ENCODE measurements at places on chromosomes 6 and 20.

- DNase-seq, result peak; percentile 60
These were observed 21.0 kb downstream of the SULF2 start for GRCh38 chr20:47764154-47764733.

- peak; percentile 30 for DNase-seq
These were observed 131.4 kb upstream of the SLC2A12 start for GRCh38 chr6:134183844-134184243.

DNA sequence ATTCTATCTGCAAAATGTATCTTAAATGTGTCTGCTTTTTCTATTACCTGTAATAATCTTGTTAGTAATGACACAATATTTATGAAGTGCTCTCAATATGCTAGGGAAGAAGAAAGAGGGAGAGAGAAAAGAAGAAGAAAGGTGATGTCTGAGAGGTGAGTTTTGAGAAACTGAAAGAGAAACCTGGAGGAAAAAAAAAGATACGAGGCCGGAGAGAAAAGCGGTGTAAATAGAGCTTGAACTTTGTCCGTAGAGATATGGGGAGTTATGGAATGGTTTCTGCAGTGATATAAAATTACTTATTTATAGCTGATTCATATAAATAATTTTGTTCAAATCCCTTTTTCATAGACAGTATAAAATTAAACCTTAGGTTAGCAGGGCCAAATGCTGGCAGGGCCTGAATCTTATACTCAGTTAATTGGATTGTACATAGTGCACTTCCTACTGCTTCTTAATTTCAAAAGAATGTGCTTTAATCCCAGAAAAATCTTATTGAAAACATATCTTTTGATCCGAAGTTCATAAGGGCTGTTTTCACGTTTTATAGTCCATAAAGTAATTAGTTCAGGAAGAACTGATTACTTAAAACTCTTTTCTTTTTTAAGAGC lies 43.0 kb downstream of the MYB start:
- DNase-seq, result no peak

GRCh38 chr6:100271625-100272024 lies 193.1 kb downstream of the SIM1 start:
- no peak for DNase-seq

All from iPS-NIHi11 (cell line).